ENCODE measurements at places on chromosomes 1 and 21.

- DNase-seq: no peak
Measured at GRCh38 chr1:157270705-157271274, 132.6 kb upstream of the ETV3 start.

DNA sequence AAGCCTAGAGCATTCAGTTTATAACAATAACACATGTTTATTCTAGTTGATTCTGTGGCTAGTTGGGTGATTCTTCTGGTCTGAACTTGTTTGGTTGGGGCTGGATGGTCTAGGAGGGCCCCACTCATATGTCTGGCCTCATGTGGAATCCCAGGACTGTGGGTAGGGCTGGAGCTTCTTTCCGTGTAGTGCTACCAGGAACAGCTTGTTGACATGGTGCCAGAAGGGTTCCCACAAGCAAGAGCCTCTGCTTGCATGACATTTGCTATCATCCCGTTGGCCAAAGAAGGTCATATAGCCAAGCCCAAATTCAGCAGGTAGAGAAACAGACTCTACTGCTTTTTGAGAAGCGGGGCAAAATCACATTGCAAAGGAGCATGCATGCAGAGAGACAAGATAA, 67.6 kb upstream of the PPP2R5A start:
- no peak for DNase-seq

DNA sequence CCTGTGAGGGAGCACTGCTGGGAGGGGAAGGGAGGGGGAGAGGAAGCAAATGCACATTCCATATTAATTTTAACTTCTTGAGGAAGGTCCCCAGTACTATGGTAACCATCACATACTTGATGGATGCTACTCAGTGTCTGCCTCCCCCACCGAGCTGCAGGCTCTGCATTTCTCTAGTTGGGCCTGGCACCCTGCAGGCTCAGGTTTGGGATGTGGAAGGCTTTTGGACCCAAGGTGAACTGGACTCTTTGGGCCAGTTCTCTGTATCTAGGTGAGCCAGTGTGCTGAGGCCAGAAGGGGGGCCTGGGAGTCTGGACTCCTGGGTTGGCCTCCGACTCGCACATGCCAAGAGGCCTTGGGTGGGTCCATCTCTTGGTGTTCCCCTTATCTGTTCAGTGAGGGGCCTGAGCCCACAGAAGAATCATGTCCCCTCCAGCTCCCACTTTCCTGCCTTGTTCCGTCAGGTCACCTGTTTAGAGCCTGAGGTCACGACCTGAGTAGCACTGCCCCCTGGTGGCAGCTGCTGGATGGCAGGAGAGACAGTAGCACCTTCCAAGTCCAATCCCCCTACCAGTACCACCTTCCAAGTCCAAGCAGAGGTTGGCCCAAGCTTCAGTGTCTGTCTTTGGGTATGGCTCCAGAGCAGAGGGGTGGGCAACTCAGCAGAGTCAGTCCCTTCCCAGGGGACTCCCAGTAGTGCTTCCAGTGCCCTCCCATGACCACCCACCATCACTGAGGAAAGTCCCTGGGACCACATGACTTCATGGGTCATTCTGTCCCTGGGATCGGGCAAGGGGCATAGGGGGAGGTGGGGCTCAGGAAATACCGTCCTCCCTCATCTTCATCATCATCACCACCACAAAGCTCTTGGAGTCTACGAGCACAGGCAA, 241.8 kb downstream of the TRABD2B start:
- peak; percentile 47 for DNase-seq

GRCh38 chr1:153537376-153537730, 1.6 kb upstream of the S100A6 start:
- DNase-seq: no peak

All from suppressor macrophage (primary cell).